ENCODE measurements at places on chromosomes 5 and 9.

DNA sequence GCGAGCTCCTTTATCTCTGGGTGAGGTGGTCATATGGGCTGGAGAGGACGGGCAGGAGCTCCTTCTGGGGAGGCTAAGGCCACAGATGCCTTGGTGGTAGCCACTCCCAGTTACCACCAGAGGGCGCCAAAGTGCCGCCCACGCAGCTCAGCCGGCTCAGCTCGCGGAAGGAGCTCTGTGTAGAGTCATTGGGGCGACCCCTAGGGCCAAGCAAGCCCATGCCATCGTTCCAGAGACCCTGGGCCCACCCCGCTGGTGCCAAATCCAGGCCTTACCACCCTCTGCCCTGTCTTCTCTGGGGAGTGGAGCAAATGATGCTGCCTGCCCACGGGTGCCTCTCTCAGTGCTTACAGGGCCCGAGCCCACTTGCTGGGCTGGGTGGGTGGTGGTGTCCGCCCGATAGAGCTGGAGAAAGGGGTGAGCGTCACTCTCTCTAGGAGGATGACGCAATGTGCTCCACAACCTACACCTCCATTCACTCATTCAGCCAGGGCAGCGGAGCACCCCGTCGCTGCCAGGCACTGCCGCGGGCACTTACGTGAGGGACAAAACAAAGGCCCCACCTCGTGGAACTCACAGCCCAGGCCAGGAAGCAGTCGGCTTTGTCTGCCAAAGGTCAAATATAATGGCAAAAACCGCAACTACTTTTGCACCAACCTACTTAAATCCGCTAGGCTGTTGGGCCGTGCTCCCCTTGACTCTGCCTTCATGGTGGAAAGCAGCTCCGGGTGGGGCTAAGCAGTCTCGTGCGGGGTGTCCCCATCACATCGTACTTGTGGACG lies 13.8 kb downstream of the TSPAN17 start:
- no peak for DNase-seq

DNA sequence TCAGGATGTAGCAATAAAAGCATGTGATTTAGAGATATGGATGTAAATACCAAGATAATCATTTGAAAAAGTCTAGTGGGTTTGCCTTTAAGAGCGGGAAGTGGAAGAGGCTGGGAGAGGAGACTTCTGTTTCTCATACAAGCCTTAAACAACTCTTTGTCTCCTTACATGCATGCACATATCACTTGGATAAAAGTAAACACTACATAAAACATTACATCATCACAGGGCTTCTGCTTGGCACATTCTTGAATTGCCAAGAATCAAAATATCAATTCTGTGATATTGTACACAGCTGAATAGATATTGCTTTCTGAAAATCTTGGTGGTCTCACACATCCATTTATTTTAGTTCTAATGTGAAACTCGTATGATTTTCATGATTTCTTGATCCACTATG lies 57.6 kb downstream of the FOXD1 start:
- DNase-seq = no peak

GRCh38 chr5:73418244-73418691 lies 30.3 kb downstream of the FOXD1 start:
- no peak for DNase-seq

DNA sequence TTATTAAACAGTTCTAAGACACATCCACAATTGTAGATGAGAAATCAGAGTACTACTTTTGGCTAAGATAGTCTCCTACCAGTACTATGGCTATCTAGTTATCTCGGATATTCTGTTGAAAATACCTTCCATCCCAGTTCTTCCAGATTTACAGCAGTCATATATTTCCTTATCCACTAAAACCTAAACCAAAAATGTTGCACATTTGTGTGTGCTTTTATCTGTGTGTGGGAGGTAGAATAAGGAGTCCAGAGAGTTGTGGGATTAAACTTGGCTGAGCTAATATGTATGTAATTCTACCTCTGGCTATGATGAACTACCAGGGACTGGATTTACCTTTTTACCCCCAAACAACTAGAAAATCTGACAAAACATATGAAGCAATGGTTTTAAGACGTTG lies 17.5 kb upstream of the NDUFB6 start:
- no peak for DNase-seq

DNA sequence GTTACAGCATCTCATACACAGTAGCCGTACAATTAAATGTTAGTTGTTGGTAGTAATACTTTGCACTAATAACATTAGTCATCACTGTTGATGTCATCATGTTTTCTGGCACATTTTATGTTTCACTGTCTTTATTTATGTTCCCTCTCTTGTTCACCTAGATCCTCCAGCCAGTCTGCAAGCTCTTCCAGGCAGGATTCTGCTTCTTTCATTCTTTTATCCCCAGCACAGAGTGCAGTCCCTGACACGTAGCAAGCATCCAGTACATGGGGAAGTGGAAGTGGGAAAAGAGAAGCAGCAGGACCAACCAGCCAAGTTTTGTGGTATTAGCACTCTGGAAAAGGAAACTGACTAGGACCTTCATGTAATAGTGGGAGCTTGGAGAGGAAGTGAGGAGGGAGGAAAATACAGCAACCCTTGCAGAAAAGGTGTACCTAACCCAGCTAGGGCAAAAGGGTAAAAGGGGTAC lies 89.7 kb upstream of the SLC44A1 start:
- DNase-seq = no peak

GRCh38 chr9:81693671-81694378 lies 4.5 kb upstream of the TLE1 start:
- no peak for DNase-seq

GRCh38 chr5:94254214-94254613 lies 364.2 kb downstream of the KIAA0825 start:
- no peak for DNase-seq

DNA sequence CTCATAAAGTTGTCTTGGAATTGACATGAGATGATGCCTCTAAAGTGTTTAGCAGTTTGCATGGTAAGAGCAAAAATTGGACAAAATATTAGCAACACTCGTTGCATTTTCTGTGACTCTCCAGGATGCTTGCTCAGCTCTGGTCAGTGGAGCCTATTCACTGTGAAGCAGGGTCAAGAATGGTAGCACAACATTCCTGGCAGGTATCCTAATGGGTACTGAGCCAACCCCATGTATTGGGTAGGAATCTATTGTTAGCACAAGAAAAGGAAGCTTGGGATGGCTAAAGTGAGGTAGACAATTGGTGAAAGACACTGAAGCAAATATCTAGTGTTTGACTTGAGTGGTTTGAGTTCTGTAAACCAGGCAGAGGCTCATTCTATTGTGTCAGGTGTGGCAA lies 10.4 kb upstream of the ACTBL2 start:
- no peak for DNase-seq

DNA sequence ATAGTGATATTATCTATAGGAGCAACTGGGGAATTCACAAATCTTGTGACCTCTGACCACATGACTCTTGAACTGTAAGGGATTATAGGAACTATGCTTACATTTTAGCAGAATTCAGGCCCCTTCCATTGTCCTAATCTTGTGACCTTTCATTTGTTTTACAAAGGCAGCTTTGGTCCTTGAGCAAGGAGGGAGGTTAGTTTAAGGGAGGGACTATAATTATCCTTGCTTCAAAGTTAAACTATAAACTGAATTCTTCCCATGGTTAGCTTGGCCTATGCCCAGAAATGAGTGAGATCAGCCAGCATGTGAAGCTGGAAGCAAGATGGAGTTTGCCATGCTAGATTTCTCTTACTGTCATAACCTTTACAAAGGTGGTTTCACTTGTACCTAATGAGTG lies 51.2 kb downstream of the TARS1 start:
- DNase-seq = no peak

DNA sequence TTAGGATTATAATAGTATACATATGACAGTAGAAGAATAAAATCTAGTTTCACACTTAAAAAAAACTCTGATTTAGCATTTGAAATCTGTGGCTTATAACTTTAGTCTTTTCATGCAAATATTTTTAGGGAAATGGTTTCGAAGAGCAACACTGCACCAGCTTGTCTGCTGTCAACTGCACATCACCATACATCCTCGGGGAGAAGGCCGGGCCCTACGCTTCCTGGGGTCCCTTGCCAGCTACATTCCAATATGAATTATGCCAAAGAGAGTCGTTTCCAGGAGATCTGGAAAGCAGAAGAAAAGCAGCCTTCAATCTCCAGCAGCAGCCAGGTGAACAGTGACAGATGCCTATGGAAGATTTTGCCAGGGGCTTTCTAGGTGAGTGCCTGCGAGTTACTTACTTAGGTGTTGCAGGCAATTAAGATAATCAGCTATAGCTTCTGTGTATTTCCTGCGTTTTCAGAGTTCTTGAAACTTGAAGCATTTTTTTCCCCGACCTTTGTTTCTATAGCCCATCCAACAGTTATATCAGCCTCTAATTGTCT lies 166.8 kb downstream of the TRPM3 start:
- no peak for DNase-seq

DNA sequence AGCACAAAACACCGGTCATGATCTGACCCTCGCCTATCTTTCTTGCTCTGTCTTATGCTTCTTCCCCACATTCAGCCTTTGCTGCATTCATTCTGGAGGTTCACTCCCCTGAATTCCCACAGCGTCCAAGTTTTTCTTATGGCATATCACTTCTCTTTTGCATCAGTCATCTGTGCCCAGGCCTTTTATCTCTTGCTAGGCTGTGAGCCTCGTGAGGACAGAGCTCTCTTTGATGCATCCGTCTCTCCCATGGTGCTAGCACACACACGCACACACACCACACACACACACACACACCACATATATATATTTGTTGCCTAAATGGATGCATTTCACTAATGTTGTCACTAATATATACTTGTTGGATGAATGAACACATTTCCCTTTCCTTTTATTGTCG lies 45.8 kb upstream of the ATG10 start:
- DNase-seq = no peak

DNA sequence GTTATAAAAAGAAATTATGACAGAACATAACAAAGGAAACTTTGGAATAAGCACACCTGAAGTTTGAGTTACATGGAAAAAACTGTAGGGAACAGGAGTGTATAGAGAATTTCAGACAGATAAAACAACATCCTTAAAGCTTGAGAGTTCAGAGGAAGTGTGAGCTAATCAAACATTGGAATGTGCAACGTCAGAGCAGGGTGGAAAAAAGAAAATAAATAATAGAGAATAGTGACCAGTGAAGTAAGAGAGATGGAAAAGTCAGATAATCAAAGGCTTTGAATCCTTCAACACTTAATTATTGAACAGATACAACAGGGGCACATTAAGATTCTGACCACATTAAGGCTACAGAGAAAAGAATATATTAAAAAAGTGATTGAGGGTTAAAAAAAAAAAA lies 128.5 kb upstream of the CDH10 start:
- no peak for DNase-seq

- DNase-seq = no peak
These were observed 9.2 kb upstream of the RARS1 start for GRCh38 chr5:168477060-168477459.

- no peak for DNase-seq
These were observed 104.6 kb downstream of the GLIS3 start for GRCh38 chr9:4195285-4195684.

GRCh38 chr5:68744206-68744605 lies 349.6 kb upstream of the SLC30A5 start:
- no peak for DNase-seq

GRCh38 chr5:148509893-148510292 lies 126.1 kb downstream of the FBXO38 start:
- DNase-seq = no peak

DNA sequence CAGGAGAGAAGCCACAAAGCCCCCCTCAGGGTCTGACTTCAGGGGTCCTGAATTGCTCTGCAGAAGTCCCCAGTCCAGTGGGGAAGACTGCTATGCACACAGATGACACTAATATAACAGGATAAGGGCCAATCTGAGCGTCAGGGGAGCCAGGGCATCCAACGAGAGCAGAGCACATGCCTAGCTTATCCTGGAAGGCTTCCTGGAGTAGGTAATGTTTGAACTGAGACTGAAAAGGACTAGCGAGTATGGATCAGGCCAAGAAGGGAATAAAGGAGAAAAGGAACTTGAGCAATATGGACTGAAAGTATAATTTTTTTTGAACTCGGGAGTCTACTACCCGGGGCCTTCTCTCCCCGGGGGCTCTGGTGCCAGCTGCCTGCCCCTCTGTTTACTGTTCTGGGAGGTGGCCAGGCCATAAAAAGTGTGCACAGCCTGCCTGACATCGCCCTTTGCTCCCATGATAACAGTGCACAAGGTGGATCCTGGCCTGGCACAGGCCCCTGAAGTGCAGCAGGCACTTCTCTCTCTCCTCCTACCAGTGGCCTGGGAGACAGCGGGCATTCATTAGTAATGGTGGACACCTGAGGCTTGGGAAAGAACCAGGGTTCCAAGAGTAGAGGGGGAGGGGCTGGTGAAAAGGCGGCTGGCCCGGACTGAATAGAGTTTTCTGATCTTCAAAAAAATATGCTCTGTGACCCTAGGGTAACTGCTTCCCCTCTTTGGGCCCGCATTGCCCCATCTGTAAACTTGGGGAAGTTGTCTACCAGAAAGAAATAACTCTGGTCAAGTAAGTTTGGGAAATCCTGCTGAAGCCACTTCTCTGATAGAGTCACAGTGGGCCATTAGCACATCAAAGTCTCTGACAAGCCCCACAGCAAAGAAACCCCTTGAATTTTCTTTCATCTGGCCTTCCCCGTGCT lies 4.6 kb upstream of the SLC6A7 start:
- no peak for DNase-seq

DNA sequence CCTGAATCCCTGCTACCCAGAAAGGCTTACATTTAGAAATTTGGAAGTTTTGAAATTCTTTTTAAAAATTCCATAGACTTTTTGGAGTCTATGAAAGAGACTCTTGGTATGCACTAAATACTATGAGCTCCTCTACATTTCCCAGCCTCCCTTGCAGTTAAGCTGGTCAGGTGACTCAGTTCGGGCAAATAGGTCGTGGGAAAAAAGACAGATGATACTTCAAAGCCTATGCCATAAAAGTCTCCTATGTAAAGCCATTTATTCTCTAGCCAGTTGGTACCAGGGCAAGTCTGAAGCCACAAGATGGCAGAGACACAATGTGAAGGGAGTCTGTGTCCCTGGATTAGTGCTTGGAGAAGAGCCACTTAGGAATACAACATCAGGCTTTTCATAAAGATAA lies 101.8 kb downstream of the BOD1 start:
- no peak for DNase-seq

DNA sequence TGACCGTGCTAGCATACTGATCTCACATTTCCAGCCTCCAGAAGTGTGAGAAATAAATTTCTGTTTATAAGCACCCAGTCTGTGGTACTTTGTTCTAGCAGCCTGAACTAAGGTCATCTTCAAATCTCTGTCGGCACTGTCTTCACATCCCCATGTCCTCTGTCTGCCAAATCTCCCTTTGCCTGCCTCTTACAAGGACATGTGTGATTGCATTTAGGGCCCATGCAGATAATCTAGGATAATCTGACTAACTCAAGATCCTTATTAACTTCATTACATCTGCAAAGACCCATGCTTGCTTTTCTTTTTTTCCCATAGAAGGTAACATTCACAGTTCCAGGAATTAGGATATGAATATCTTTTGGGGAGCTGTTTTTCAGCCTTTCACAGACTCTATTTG lies 132.7 kb downstream of the AOPEP start:
- DNase-seq = no peak

- no peak for DNase-seq
These were observed 139.1 kb upstream of the ADRA1B start for GRCh38 chr5:159777049-159777660.
